ENCODE measurements at places on chromosomes 1 and 21.

- no peak for DNase-seq
These were observed 5.7 kb downstream of the LGR6 start for GRCh38 chr1:202199040-202199889.

DNA sequence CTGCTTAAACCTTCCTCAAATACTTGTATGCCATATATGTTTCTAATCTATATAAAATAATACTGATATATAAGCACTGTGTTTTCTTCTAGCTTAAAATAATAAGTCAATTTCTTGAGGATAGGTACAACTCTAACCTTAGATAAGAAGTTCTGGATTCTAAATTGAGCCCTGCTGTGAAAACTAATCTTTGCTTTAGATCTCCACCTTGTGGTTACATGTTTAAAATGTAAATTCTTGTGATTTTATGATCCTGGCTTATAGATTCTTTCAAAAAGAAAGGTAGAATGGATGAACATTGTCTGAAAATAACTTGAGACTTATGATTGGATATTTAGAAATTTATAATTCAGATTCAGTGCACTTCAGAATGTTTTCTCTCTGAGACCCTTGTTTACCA lies 38.9 kb upstream of the HMCN1 start:
- no peak for DNase-seq

DNA sequence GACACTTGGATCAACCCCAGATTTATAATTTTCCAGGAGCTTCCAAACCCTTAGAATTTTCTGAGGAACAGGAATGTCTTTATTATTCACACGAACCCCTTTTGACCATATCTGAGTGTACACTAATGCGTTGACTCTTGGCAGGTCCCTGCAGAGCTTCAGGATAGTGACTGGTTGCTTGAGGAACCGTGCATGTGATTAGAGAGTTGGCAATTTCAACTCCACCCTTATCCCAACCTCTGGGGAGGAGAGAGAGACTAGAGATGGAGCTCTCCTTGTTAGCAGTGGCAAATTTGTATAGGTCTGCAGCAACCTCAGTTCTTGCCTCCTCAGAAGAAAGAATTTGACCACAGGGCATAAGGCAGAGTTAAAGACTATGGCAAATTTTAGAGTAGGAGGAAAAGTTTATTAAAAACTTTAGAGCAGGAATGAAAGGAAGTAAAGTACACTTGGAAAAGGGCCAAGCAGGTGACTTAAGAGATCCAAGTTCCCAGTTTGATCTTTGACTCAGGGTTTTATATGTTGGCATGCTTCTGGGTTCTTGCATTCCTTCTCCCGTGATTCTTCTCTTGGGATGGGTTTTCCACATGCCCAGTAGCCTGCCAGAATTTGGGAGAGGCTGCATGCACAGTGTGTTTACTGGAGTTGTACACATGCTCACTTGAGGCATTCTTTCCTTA lies 93.8 kb upstream of the ETV3 start:
- no peak for DNase-seq

GRCh38 chr1:72119491-72119890 lies 162.8 kb downstream of the NEGR1 start:
- DNase-seq = no peak

- DNase-seq = no peak
These were observed 86.7 kb upstream of the PALMD start for GRCh38 chr1:99559166-99559565.

- no peak for DNase-seq
These were observed 37.1 kb downstream of the INAVA start for GRCh38 chr1:200931776-200932175.

GRCh38 chr21:35102488-35103371 lies 53.6 kb upstream of the RUNX1 start:
- no peak for DNase-seq

- no peak for DNase-seq
These were observed 409.9 kb upstream of the NFIA start for GRCh38 chr1:60672449-60672848.

DNA sequence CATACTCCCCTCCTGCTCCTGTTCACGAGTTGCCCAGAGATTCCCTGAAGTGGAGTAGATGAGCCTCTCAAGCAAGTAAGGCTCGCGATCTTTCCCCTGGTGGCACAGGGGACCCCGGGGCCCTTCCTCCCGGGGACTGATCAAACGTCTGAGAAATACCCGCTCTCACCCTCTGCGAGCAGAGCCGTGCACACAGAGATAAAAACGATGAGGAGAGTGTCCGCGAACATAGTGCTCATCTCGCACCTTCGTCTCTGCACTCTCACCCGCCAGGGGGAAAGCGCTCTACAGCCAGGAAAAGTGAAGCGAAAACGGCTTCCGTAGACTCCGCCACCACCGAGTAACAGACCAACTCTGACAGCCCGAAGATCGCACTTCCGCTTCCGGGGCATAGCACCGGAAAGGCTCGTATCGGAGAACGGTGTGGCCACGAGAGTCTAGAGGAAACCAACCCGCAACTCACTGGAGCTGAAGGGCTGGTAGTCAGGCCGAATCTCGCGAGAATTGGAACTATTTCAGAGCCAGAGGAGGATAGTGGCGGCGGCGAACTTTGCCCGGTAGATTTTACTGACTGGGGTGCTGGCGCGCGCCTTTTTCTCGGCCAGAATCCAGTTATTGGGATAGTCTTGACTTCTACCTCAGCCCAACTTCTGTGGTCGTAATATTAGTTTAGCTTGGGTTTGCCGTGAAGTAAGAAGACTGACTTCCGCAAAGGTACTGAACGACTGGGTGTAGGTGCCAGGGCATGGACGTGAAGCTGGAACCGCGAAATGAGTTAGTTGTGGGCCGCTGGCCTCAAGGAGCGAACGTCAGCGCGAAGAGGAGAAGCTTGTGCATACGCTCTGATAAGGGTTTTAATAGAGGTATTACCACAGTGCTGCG lies at the start of gene TMCO1:
Gene TMCO1, minus strand, starts transcription at position 356 of the 882 bp plus-strand sequence. Its CDS starts 117 bp downstream, at position 239.
- peak; percentile 99 for DNase-seq

GRCh38 chr1:183477986-183478781 lies 5.9 kb downstream of the SMG7 start:
- no peak for DNase-seq

DNA sequence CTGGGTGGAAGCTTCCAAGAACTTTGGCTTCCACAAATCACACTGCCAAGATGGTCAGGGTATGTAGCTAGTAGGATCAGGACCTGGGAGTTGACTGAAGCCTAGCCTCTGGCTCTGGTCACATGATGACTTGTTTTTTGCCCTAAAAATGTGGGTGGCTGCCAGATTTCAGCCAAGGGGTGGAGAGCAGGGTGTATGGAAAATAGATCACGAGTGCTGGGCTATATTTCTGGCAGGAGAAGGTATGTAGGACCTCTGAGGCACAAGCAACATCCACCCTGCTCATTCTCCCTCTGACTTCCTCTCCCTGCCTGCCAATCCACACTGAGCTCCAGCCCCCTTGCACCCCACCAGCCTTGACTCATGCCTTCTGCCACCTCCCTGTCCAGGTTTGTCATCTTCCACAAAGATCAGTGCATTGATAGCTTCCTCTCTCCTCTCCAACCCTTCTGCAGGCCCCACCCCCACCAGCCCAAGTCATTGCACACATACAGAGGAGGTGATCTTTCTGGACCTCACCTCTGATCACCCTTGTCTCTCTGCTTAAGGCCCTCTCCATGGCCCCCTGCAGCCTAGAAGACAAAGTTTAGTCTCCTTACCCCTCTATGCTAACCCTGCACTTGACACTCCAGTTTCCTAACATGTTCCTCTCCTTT lies 8.3 kb upstream of the CYP4B1 start:
- no peak for DNase-seq

DNA sequence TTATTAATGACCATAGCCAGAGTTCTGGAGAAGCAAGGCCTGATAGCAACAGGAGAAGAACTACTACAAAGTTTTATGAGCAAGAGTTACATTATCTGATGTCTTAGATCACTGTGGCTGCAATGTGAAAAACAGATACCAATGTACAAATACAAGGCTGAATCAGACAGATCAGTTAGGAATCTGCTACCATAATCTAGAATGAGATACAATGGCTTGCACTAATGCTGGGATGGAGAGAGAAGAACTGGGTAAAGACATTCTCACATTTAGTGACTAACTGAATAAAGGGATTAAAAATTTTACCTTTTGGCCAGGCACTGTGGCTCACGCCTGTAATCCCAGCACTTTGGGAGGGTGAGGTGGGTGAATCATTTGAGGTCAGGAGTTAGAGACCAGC lies 41.3 kb downstream of the ARID4B start:
- DNase-seq = peak; percentile 15

DNA sequence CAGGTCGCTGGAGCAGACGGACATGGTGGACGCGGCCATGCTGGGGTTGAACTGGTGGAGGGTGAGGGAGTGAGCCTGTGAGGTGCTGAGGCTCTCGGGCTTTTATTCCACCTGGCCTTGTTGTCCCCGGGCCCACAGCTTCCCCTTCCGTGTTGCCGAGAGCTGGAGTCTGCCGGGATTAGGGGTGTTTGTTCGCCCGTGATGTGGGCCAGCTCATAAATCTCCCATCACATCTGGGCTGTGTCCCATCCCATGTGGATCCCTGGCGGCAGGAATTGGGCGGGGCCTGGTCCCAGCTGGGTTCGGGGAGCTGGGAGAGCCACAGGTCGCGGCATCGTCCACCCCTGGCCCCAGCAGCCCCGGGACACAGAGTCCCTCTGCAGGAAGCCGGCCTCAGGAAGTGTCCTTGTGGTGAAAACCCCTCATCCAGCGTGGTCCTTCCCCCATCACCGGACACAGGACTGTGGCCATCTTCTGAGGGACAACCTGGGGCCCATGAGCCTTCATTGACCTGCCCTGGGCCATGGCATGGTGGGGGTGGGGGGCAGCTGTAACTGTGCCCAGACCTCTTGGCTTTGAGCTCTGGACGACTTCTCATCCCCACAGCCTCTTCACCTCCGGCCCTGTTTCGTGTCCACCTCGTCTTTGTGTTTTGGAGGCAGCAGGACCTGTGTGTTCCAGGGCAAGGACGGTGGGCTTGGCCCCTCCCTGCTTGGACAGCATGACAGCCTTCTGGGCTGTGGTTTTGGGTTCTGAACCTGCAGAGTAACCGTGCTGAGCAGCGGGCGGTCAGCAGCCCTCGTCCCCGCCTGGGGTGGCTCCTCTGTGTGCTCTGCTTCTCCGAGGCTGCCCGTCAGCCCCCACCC lies at the start of gene KRTAP10-6:
Gene KRTAP10-6, minus strand, starts transcription at position 60 of the 866 bp plus-strand sequence. Its CDS starts 21 bp downstream, at position 39.
- DNase-seq = no peak

- DNase-seq = no peak
These were observed 166.2 kb upstream of the PLXNA2 start for GRCh38 chr1:208410409-208410808.

DNA sequence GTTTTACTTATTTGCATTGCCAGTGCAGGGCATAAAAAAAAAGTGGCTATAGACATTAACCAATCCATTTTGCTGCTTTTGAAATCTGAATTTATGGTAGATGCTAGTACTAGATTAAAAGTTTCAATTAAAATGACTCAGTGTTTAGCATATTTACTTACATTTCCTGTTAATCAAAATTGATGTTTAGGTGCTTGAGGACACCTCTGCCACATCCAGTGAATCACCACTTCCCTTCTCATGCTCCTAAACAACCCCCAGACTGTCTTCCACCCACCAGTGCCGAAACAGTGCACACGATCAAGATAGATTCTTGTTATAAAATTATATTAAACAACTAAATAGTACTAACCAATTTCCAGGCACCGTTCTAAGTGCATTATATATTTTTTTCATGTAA lies 32.7 kb downstream of the HSD17B7 start:
- DNase-seq = no peak

- no peak for DNase-seq
These were observed 21.0 kb downstream of the RAD54L start for GRCh38 chr1:46268578-46268977.

DNA sequence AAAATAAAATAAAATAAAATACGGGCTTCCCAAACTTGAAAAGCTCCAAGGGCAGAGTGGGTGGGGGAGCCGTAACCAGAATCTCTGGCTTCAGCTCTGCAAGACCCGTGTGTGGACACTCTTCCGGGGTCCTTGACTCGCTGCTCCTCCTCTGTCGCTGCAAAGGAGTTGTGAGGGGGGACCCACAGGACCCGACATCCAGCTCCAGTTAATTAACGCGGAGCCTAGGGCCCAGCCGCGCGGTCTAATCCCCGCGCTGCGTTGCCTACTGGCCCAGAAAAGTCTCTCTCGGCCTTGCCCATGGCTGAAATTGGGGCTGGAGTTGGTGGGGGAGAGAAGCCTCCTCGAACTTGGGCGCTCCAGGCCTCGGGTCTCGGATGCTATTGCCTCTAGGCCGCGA lies 1.8 kb downstream of the LMX1A start:
- no peak for DNase-seq

- peak; percentile 88 for DNase-seq
These were observed 357.9 kb upstream of the USP24 start for GRCh38 chr1:55572878-55573734.

DNA sequence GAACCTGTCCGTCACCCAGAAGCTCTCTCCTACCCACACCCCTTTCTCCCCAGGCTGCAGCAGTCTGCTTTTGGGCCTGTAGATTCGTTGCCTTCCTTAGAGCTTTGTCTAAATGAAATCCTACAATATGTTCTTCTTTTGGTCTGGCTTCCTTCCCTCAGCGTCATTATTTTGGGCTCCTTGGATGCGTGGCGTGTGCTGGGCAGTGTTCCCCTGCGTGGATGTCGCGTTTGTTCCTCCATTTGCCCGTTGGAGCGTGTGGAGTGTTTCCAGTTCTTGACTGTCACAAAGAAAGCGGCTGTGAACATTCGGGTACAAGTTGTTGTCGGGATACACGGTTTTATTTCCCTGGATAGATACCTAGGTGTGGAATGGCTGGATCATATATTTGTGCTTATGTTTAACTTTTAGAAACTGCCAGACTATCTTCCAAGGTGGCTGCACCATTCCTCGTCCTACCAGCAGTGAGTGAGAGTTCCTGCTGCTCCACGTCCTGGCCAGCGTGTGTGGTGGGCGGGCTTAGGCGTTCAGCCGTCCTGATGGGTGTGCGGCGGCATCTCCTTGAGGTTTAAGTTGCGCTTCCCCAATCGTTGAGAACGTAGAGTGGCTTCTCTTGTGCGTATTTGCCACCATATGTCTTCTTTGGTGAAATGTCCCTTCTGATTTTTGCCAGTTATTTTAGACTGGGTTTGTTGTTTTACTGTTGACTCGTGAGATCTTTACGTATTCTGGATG lies 31.7 kb downstream of the SKI start:
- DNase-seq = no peak

DNA sequence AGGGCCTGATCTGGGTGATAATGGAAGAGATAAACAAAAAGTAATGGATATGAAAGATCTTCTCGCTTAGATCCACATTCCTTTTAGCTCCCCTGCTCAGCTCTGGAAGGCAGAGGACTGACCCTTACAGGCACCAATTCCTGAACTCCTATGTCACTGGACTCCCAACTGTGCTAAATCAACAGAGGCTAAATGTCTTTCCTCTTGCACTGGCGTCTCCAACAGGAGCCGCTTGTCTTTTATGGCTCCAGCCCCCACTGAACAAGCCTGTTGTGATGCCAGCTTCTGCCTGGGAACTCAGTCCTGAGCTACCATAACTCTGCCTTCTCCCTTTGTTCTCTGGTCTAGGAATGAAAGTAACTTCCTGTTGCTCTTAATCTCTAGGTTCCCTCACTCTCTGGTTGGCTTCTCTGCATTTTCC lies 142.1 kb upstream of the COL11A1 start:
- DNase-seq = peak; percentile 96
